ENCODE measurements at places on chromosomes 1 and 21.

DNA sequence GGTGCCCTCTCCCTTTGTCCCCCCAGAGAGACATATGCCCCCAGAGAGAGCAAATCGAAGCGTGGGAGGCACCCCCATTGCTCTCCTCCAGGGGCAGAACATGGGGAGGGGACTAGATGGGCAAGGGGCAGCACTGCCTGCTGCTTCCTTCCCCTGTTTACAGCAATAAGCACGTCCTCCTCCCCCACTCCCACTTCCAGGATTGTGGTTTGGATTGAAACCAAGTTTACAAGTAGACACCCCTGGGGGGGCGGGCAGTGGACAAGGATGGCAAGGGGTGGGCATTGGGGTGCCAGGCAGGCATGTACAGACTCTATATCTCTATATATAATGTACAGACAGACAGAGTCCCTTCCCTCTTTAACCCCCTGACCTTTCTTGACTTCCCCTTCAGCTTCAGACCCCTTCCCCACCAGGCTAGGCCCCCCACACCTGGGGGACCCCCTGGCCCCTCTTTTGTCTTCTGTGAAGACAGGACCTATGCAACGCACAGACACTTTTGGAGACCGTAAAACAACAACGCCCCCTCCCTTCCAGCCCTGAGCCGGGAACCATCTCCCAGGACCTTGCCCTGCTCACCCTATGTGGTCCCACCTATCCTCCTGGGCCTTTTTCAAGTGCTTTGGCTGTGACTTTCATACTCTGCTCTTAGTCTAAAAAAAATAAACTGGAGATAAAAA, 8.4 kb downstream of the EFNA3 start:
- DNase-seq, result no peak

DNA sequence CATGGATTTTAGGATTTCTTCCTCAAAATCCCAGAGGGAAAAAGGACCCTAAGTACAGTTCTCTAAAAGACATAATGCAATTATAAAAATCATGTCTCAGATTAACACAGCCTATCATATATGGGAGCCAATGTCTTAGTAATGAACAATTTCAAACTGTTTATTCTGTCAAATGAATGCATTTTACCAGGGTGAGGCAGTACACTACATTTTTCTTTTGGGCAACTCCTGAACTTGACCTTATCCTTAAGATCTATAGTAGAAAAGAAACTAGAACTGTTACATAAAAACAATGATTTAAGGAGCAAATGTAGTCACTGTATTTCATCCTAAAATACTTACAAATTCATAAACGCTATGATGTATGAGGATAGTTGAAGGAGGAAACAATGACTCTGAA, 226.3 kb upstream of the B3GALT2 start:
- no peak for DNase-seq

DNA sequence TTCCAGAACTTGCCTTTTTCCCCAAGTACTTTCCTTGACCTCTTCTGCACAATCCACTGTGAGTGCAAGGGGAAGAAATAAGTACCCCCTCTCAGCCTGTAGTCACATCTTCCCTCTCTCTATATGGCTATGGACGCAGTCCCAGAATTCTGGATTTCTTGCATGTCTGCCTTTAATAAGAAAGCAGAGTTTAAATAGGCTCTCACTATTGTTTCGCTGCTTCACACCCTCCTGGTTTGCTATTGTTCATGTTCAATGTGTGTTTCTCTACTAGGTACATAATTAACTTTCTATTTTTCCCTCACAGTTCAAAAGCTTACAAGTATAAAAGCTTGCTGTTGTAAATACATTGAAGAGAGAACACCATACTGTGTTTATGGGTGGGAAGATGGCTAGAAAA, 181.5 kb upstream of the C1orf105 start:
- DNase-seq, result no peak

- DNase-seq, result no peak
Observed at GRCh38 chr1:29629814-29630516, 393.6 kb downstream of the PTPRU start.

DNA sequence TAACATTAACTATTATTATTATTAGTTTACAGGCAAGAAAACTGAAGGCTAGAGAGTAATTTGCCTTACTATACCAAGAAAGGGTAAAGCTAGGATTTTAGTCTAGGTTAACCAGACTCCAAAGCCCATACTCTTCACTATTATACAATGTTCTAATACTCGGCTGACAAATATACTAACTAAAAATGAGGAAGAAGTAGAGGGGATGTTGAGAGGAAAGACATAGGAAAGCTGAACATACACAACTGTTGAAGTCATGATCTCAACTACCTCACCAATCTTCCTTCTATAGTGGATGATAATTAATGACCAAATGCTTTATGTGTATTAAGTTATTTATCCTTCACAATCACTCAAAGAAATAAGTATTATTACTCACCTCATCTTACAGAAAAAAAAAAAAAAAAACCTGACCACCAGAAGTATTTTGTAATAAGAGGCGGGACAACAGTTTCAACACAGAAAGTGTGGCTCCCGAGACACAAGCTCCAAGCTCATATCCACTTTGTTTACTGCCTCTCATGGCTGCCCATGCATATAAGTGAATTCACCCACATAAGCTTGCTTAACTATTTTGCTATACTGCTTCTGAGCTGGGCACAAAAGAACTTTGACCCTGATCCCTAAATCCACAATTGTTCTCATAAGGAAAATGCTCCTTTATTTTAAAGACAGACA, 78.0 kb downstream of the USP1 start:
- no peak for DNase-seq

GRCh38 chr1:187234706-187235105, 406.0 kb downstream of the PLA2G4A start:
- DNase-seq, result no peak

DNA sequence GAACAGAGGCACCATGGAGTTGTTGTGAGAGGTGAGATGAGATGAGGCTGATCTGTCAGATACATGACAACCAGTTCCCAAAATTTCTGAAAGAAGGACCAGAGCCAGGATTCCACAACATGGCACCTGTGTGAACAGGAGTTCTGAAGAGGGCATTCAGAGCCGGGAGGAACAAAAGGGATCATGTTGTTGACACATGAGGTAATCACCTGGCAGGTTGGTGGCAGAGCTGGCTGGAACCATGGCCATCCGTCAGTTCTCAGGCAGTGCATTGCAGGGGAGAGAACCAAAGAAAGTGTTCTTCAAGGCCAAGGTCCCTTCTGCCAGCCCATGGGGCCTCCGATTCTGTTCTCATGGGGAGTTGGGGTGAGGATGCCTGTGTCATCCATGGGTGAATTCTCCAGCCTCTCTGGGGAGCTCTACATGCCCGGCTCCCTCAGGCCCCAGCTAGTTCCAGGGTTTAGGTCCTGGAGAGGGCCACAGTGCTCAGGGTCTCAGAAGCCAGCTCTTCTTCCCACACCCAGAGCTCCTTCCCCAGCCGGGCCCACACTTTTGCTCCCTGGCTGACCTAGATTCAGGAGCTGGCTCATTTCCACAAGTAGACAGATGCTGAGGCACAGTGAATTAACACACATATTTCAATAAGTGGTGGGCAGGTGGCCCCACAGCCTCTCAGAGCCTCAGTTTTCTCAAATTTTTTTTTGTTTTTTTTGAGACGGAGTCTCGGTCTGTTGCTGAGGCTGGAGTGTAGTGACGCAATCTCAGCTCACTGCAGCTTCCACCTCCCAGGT, 49.1 kb upstream of the CTPS1 start:
- DNase-seq, result no peak

DNA sequence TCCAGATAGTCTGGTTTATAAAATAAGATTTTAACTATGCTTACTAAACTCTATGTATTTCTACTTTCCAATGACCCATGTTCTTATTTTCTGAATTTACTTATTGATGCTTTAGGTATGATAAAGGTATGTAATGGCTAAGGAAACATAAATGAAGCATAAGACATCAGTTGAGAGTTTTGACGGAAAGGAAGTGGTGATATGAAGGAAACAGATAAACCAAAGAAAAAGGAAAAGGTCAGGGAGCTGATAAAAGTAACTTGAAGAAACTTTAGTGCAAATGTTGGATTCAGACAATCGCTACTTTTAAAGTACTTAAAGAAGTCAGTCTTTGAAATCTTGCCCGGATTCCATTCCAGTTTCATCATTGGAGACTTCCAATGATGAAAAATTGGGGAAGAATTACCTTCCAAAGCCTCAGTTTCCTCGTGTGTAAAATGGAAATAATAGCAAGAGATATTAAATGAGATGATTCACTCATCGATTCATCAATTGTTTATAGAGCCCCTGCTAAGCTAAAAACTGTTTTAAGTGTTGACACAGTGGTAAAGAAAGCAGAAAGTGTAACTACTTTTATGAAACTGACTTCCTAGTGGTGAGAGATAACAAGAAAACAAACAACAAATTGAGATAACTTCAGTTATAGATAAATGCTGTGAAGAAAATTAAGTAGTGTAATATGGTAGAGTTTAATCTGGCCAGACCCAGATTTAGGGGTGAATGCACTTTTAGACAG, 10.6 kb downstream of the PTPRC start:
- DNase-seq, result no peak

- no peak for DNase-seq
Observed at GRCh38 chr1:51445351-51446090, 73.5 kb downstream of the EPS15 start.

GRCh38 chr1:49854741-49855140, 169.0 kb downstream of the AGBL4 start:
- DNase-seq, result no peak

- DNase-seq, result no peak
Observed at GRCh38 chr1:197890936-197891335, 11.5 kb upstream of the C1orf53 start.

DNA sequence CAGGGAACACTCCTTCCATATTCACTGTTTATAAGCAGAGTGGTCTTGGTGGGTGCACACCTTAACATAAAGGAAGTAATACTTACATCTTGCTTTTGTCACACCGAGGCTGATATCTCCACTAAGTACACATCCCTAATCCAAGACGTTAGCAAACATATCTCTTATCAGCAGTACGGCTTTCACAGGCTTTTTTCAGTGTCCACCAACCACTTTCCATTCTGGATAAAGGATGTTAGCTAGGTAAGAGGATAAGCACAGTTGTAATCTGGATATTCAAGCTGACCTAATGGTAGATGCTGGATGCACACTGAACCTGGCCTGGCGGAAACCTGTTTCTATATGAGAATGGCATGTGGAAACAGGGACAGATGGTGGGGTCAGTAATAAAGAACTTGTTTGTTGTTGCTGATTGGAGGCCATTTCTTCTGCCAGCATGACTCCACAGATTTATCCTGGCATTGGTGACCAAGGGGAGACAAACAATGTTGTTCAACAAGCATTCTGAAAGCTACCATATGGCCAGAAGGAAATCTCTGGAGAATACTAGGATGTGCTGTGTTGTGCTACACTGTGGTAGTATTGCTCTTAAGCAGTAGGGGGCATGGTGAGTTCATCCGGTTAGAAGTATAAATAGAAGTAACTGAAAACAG, 416.4 kb downstream of the PTBP2 start:
- no peak for DNase-seq

DNA sequence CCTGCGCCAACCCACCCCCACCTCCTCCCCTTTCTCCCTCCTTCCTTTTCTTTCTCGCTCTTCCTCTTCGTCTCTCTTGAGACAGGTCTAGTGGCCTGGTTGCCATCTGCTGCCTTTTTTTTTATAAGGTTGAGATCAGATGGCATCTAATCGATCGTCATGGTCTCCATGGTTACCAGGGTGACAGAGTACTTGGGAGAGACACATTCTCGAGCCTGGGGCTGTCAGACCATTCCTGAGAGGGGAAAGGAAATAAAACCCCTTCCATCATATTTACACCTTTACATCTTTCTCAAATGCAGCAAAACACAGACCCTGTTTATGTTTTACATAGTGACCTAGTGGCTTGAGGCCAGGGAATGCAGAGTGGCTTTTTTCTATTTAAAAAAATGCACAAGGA, 53.5 kb upstream of the SLC22A15 start:
- DNase-seq, result no peak

- DNase-seq, result no peak
Observed at GRCh38 chr1:21499283-21499950, 9.8 kb upstream of the ALPL start.
